ENCODE measurements at places on chromosomes 5 and 9.
A peak's percentile ranks its signal among the peaks of the same experiment; 100 is the strongest.

GRCh38 chr9:98808411-98808815 lies 943 bp downstream of the GALNT12 start:
- DNase-seq: peak; percentile 3

GRCh38 chr5:1966461-1966860 lies 83.7 kb upstream of the IRX4 start:
- no peak for DNase-seq

DNA sequence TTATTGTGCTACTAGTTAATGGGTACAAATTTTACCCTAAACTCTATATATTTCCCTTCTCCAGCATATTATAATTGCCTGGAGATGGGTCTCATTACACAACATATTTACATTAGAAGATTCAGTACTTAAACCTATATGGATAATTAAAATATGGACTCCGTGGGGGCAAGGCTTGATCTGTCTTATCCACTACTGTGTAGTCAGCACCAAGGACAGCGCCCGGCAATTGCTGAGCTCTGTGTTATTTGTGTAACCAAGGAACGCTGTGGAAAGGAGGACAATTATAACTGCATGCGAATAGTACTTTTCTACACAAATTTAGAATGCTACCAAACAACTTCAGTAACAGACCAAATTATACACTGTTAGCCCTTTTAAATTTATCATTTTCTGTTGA lies 77.7 kb downstream of the DNAH5 start:
- DNase-seq: no peak

- no peak for DNase-seq
These were observed 816.0 kb upstream of the CDH9 start for GRCh38 chr5:27854243-27854852.

DNA sequence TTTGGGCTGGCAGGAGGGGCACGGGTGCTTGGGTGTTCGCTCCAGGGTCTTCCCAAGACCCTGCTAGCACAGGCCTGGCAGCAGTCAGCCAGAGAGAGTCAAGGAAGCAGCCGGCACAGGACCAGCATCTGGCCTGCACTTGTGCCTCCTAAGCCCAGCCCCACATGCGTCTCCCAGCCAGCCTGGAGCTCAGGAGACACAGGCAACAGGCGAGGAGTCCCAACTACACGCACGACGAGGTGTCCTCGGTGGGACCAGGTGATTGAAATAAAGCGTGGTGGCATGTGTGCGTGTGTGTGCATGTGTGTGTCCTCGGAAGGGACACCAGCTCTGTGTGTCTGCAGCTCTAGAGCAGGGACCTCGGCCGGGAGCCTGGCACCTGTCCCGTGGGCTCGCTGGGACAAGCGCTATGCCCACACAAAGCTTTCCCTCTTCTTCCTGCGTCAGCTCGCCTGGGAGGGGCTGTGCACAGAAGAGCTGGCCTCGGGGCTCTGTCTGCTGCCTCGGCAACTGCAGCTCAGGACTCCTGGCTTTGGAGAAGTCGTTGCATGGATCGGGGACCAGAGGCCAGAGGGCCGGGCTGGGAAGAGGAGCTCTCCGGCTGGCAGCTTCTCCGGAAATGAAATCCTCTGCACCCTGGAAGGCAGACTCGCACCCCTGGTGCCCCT lies 14.7 kb upstream of the SLC9A3 start:
- no peak for DNase-seq

- peak; percentile 42 for DNase-seq
These were observed 480.6 kb downstream of the NR2F1-AS1 start for GRCh38 chr5:93100428-93100827.

GRCh38 chr5:29208024-29208423 lies 1985.5 kb upstream of the CDH6 start:
- no peak for DNase-seq

GRCh38 chr5:5739490-5739945 lies 317.0 kb downstream of the ICE1 start:
- no peak for DNase-seq

DNA sequence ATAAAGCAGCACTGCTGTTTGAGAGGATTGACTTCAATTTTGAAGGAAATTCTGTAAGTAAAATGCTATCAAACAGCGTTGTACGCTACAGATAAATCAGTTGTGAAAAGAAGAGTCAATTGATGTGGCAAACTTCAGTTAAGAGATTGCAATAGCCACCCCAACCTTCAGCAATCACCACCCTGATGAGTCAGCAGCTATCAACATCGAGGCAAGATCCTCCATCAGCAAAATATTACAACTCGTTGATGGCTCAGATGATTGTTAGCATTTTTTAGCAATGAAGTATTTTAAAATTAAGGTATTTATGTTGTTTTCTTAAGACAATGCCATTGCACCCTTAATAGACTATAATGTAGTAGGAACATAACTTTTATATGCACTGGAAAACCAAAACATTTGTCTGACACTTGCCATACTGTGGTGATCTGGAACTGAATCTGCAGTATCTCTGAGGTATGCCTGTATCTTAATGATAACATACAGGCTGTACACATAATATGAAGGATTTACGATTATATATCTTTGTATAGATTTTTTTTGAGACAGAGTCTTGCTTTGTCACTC lies 47.5 kb downstream of the VPS13A start:
- DNase-seq: no peak

GRCh38 chr5:1498623-1499416 lies 24.9 kb downstream of the LPCAT1 start:
- DNase-seq: no peak

DNA sequence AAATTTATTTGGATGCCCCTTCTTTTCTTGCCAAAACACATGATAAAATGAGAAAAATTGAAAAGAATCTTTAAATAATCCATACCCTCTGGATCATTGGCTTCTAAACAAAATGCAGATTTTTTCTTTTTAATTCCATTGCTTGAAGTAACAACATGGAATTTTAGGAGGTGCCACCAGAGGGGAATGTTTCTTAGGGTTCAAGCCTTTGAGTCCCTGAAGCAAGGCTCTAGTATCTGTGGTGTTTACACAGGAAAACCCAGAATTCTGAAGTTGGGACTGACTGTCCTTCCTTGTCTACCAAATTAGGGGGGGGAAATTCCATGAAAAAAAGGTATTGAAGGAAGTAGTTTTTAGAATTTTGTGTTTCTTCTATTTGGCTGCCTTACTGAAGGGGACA lies 69.4 kb downstream of the LMNB1 start:
- no peak for DNase-seq

- DNase-seq: no peak
These were observed 10.4 kb downstream of the CCDC127 start for GRCh38 chr5:207599-207998.

- DNase-seq: no peak
These were observed 90.8 kb downstream of the LHX2 start for GRCh38 chr9:124102363-124102762.

GRCh38 chr5:154355129-154355611 lies 90.6 kb upstream of the SAP30L start:
- no peak for DNase-seq

GRCh38 chr5:103847060-103847459 lies 284.5 kb upstream of the NUDT12 start:
- DNase-seq: no peak

- DNase-seq: no peak
These were observed 13.5 kb downstream of the ASS1 start for GRCh38 chr9:130458027-130458803.

GRCh38 chr9:8736805-8737204 lies 937.2 kb upstream of the DMAC1 start:
- no peak for DNase-seq

DNA sequence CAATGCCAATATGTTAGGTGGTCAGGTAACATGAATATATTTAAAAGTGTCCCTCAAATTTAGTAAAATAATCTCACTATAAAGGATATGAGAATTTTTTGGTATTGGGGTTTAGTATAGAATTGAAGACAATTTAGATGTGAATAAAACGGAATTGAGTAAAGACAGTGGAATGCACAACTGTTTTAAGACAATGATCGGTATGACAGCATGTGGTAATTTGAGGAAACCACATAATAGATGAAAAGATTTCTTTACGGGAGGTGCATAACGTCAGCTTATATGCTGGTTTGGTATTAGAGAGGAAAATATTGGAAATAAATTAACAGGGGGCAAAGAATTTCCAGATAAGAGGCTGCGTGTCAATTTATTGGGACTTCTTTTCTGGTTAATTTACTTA lies 1043.2 kb downstream of the CDH18 start:
- no peak for DNase-seq

- no peak for DNase-seq
These were observed 430.9 kb downstream of the IRX2 start for GRCh38 chr5:2320611-2321010.

GRCh38 chr9:108207561-108208165 lies 648.1 kb downstream of the ACTL7B start:
- DNase-seq: no peak

DNA sequence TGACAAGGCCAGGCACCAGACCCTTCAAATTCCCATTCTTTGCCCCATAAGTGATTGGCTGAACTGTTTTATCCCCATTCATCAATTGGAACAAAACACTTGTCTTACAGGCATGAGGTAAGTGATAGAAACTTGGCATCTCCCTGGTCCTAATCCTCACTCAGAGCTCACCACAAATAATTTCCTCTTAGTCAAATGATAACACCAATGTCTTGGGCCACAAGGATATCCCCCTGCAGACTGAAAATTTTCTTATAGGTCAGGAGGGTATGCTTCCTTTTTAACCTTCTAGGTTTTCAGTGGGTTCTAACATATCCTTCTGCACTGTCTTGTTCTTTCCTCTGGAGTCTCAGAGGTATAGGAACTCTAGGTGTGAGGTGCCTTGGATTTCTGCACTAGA lies 14.5 kb downstream of the TNFSF15 start:
- DNase-seq: no peak

DNA sequence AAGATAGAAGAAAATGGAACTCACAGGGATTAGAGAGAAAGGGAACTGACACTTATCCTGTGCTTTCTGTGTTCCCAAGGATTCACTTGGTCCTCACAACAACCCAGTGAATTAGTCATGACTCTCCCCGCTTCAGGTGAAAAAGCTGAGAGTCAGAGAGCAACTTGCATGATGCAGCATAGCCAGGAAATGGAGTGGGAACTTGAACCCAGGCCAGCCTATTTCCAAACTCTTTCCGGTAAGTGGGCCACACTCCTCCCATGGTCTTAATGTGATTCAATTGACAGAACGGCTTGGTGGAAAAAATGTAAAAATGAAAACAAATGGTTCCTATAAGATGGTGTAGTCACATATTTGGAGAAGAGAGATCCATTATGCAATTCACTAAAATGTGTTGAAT lies 45.9 kb upstream of the CEMIP2 start:
- DNase-seq: no peak

DNA sequence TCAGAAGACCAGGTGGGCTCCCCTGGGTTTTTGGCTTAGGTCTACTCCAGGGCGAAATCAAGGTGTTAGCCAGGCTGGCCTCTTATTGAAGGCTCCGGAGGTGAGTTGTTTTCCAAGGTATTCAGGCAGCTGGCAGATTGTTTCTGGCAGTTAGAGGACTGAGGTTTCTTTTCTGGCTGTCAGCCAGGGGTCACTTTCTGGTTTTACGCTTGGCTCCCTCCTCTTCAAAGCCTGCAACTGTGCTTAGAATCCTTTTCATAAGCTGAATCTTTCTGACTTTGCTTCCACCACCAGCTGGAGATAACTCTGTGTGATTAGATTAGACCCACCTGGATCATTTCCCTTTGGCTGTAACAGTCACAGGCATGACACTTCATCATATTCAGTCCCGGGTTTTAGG lies 24.6 kb downstream of the RFK start:
- DNase-seq: peak; percentile 83

DNA sequence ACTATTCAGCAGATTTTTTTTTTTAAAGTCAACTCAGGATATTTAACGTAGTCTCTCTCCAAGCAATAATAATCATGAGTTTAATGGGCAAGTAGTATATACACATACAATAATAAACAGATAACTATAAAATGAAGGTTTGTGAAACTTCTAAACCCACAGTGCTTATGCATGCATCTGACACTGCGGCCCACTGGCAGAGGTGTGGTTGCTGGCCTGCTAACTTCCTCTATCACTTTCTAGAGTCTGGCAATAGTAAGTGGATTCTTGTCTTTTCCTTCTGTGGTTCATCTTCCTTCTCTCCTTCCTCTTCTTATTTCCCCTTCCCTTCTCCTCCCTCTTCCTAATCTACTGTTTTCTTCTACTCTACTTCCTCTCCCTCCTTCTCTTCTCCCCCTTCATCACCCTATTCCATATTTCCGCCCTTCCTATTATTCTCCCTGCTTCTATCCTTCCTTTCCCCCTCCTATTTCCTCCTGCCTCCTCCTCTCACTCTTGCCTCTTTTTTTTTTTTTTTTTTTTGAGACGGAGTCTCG lies 18.6 kb upstream of the AGXT2 start:
- DNase-seq: no peak

DNA sequence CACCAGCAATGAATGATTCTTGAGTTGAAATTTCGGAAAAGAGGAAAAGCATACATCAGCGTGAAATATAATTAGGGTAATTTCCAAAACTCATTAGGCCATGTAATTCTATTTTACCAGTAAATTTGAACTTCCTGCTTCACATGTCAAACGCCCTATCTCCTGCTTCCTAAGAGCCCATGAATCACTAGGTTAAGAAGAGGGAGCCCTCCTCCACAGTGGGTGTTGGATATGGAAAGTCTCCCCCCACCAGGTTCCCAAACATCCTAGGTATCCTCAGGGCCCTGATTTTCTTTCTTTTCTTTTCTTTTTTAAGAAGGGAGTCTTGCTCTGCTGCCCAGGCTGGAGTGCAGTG lies 115.2 kb downstream of the SUSD1 start:
- DNase-seq: no peak

- no peak for DNase-seq
These were observed 23.4 kb downstream of the LURAP1L start for GRCh38 chr9:12798066-12798770.

GRCh38 chr5:3161672-3162071 lies 410.2 kb upstream of the IRX2 start:
- no peak for DNase-seq
